ENCODE measurements at places on chromosomes 6 and 20.

DNA sequence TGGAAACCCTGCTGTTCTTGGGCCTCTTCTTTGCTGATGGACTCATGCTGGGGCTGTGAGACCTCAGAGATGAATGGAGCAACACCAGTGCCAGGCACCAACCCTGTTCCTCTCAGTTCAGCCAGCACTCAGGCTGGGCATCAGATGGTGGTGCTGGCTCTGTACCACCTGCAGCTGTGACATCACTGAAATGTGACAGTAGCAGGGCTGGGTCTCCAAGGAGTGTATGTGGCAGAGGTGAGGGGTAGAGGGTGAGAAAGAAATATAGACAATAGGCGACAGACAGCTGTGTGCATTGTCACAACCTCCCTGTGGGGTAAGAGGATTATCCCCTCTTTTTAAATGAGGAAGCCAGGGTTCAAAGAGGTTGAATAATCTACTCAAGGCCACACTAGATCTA is at the start of gene TP53TG5:
TP53TG5 (minus strand) TSS at position 135 of the 400 bp plus-strand sequence; CDS start at position 46, 89 bp downstream.
- no peak for DNase-seq

DNA sequence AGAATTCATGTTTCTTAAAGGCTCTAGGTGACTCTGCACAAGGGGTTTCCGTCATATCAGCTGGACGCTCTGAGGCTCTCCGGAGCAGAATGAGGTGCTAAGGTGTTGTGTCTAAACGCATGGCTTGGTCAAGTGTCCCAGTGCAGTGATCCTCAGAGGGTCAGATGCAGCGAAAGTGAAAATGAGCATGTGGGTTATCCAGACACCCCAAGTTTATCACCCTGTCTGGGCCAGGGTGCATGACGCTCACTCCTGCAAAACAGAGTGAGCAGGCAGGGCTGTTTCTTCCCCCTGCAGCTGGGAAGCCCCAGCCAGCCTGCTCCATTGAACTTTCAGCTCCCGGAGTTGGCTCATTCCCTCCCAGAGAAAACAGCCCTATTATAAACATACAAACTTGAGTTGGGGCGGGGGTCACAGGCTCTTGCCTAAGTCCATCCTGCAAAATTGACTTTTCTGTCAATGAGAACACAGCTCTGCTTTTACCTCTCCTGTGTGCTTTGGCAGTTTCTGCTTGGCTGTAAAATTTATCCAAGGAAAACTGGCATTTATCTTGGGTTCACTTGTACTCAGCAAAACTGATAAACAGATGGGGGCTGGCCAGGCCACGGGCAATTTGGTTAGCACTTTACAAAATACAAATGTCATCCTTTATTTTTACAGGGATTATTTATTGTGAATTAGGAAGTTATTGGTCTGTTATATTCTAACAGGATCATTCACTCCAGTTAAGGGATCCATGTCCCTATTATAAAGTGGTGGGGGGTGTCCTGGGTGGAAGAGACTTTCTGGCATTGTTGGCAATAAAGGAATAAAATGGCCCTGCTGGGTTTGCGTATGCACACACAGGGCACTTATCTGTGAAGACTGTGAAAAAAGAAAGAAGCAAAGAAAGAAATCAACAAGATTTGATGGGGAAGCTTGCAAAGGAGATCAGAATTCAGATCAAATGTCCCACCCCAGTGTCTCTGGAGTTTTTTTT is 154.9 kb downstream of the FOXA2 start:
- DNase-seq: no peak

GRCh38 chr20:9160331-9160730 is 91.4 kb downstream of the PLCB4 start:
- no peak for DNase-seq

GRCh38 chr20:22825076-22825475 is 210.0 kb upstream of the SSTR4 start:
- no peak for DNase-seq

DNA sequence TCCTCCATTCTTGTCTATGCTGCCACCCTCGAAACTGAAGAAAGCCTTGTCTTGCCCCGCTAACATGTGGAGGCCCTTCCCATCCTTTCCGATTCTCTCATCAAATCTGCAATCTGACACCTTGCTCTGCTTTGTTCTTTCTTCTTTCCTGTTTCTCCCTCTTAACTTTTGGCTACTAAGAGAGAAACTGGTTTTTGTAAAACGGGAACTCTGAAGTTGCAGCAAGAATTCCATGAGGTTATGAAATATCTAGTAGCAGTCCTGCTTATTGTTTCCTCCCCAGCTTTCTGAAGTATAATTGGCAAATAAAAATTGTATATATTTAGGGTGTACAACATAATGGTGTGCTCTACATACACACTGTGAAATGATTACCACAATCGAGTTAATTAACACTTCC is 80.2 kb downstream of the MAP7 start:
- DNase-seq: no peak

DNA sequence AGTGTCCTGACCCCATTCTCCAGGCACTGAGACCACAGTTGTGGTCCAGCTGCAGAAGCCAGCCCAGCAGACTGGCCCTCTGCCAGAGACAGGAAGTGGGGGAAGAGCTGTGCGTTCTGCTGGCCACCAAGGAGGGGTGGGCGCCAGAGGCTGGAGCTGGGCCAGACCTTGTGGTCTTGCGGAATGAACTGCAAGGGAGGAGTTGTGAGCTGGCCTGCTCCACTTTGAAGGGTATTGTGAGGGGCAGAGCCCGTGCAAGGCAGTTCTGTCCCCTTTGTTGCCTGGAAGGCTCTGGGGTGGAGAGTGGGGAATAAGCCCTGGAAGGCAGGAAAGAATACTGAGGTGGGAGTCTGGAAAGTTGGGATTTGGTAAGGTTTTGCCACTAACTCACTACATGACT is 3.6 kb upstream of the MDFI start:
- no peak for DNase-seq

- DNase-seq: no peak
Observed at GRCh38 chr6:115582386-115582785, 478.3 kb downstream of the FRK start.

- no peak for DNase-seq
Observed at GRCh38 chr6:5898563-5898962, 108.2 kb downstream of the NRN1 start.

GRCh38 chr20:20566516-20566915 is 145.9 kb downstream of the RALGAPA2 start:
- DNase-seq: no peak

DNA sequence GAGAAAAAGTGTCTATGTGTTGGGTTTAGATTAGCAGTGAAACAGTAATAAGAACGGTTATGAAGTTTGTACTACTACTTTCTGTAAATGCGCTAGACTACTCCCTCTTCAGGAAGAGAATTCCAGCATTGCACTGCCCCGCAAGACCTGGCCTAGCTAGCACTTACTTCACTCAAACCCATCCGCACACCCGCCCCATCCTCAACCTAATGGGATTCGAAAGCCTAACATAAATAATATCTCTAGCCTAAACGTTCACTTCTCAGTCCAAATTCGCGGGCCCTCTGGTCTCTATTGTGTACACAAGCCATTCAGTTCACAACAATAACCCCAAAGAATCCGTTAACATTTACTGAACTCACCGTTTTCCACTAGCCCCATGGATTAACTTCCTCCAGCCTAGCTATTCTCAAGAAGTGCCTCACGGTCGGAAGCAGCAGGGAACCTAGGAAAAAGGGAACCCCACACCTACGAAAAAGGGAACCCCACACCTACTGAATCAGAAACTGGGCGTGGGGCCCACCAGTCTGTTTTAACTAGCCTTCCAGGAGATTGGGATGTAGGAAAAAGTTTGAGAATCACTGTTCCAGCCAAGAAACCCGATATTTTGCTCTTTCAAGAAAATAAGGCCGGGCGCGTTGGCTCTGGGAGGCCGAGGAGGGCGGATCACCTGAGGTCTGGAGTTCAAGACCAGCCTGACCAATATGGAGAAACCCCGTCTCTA is 45.4 kb upstream of the BTN3A2 start:
- no peak for DNase-seq

GRCh38 chr20:52419205-52419604 is 227.6 kb upstream of the ZFP64 start:
- DNase-seq: no peak

GRCh38 chr6:75619230-75619899 is 17.7 kb downstream of the SENP6 start:
- DNase-seq: no peak

DNA sequence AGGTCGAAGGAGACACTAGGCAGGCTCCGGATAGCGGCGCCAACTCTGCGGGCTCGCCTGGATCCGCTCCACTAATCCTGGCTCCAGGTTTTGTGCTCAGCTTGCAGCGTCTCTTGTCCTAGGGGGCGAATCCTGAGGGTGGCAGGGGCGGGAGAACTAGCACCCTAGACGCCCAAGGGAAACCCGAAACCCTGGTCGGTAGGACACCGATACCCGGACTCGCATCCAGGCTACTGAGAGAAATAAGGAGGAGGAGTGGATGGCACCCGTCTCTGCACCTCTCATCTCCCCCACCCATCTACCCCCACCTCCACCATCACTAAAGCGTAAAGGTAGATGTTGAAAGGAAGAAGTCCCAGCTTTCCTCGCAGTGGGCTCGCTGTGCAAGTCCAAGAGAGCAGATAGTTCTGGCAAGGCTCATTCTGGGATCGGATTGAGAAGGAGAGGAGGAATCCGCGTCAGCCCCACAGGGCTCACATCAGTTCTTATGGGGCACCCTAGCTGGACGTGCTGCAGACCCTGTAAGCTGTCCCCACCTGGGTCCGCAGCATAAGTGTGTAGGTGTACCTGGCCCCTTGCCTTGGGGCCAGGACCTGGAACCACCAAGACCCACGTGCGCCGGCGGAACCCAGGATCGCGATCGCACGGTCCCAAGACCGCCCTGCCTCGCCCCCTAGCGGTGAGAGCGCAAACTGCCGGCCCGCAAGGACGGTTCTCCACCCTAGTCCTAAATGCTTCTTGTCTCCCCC is 6.9 kb downstream of the SLC32A1 start:
- peak; percentile 80 for DNase-seq

DNA sequence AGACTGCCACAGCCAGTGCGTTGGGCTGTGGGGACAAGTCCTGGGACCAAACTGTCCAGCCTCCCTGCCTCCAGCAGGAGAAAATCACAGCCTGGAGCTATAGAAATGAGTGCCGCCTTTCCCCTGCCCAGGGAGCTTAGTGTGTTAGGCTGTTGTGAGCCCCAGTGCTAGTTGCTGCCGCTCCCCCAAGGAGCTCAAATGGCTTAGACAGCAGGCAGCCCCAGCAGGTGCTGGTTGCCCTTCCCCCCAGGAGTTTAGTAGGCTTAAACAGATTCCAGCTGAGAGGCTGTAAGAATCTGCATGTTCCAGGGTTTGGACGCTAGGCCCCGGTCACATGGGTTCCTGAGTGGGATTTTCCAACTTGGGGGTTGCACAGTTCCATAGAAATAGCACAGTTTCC is 27.2 kb upstream of the HMGN3 start:
- DNase-seq: no peak

DNA sequence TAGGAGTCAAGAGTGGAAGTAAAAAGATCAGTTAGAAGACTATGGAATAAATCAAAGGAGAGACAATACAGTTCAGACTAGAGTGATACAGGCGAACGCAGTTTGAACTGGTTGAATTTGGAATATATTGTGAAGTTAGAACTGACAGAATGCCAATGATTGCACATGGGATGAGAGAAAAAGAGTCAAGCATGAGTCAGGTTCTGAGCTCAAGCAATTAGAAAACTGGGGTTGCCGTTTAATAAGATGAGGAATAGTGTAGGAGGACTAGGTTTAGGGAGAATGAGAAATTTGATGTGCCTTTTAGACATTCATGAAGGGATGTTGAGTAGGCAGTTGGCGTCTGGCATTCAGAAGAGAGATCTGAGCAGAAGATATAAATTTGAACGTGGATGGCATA is 8.0 kb downstream of the RNF217 start:
- DNase-seq: no peak

GRCh38 chr6:26355366-26355765 is 9.6 kb upstream of the BTN3A2 start:
- no peak for DNase-seq

GRCh38 chr6:54053881-54054391 is 57.3 kb upstream of the MLIP start:
- no peak for DNase-seq

GRCh38 chr6:112216662-112217551 is 37.5 kb downstream of the LAMA4 start:
- DNase-seq: no peak

DNA sequence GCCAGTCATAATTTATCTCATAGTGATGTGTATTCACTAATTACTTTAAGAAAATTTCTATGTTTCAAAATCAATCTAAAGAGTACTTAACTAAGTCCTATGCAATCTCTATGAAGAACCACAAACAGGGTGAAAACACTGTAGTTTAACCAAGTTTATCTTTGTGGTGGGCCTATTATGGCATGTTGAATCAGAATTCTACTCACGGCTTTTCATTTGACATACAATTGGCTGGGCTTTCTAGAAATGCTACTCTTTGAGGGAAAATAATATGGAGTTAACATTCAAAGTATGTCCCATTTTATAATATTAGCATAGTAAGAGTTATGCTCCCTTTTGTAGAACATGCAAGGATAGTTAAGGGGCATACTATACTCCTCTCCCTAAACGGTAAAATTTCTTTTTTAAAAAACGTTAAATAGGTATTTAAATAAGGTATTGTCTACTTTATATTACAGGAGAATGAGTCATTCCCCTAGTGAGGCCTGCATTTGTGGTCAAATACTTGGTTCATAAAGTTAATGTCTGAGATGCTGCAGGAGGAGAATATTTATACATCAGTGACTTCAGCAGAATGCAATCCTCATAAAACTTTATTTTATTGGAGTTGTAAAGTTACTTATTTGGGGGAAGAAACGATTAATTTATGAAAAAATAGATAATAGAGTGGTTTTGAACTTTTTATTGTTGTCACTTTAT is 1.8 kb downstream of the MOXD1 start:
- no peak for DNase-seq
